Left hindlimb (tissue), 1 donor: ENCODE measurements at places on chromosomes 16 and 17.

- no peak for DNase-seq
Measured at GRCh38 chr16:77171745-77172635, 19.0 kb upstream of the MON1B start.

DNA sequence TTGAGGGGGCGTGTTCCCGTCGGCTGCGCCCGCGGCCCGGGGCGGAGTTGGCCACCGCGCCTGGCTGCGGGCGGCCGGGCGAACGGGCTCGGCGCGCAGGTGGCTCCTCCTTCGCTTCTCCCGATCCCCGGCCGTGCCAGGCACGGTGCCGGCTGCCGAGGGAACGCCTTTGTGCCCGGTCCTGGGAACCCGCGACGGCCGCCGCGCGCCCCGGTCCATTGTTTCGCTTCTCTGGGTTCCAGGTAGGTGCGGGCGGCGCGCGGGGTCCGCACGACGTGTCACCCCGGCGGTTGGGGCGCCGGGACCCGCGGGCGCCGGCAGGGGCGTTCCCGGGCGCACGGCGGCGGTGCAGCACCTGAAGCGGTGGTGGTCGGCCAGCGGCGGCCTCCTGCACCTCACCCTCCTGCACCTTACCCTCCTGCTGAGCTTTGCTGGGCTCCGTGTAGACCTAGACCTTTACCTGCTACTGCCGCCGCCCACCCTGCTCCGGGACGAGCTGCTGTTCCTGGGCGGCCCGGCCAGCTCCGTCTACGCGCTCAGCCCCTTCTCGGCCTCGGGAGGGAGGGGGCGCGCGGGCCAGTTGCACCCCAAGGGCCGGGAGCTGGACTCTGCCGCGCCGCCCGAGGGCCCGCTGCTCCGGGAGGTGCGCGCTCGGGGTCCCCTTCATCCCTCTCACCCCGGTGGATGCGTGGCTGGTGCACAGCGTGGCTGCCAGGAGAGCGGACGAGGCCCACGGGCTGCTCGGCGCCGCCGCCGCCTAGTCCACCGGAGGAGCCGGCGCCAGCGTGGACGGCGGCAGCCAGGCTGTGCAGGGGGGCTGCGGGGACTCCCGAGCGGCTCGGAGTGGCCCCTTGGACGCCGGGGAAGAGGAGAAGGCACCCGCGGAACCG, 99.9 kb downstream of the EFCAB13 start:
- DNase-seq, result peak; percentile 32

DNA sequence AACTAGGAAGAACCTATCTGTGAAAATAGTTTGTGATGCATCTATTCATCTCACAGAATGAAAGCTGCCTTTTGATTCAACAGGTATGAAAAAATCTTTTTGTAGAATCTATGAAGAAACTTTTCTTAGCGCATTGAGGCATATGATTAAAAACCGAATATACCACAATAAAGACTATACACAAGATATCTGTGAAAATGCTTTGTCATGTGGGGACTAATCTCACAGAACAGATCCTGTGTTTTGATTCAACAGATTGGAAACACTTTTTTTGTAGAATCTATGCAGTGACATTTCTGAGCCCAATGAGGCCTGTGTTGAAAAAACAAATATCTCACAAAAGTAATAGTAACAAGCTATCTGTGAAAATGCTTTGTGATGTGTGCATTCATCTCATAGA, 2247.5 kb downstream of the TP53TG3F start:
- no peak for DNase-seq

DNA sequence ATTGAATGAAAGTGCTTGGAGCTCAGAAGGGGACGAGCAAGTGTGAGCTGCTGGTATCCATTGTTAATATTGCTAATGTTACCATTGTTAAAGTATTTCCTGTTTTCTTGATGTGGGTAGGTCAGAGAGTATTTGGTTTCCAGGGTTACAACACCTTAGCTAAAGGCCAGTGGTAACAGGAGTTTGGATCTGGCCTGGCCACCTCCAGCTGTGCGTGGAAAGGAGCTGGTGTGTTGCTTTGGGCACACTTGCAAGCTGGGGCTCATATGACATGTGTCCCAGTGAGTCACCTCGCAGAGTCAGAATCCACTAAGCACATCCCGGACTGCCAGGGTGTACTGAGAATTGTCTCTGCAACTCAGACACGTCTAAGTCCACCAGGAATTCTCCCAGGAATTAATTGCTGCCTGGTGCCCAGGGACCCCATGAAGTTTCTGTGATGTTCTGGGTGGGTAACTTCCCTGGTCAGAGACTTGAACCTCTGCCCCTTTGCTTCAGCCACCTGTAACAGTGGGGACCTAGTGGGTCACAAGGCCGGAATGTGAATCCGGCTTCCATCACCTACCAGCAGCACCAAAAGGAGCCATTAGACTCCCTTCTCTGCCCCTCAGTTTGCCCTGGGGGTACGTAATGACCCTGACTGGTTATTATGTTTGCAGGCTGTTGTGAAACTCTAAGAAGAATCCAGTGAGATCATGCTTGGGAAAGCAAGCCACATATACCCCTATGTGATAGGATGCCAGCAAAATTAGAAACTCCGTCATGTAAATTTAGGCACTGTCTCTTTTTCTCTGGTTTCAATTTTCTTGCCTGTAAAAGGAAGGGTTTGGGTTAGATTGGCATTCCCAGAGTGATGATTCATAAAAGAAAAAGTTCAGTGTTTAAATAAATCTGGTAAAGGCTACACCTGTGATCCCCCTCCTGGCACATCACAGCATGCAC, 12.8 kb downstream of the SLC6A2 start:
- no peak for DNase-seq

DNA sequence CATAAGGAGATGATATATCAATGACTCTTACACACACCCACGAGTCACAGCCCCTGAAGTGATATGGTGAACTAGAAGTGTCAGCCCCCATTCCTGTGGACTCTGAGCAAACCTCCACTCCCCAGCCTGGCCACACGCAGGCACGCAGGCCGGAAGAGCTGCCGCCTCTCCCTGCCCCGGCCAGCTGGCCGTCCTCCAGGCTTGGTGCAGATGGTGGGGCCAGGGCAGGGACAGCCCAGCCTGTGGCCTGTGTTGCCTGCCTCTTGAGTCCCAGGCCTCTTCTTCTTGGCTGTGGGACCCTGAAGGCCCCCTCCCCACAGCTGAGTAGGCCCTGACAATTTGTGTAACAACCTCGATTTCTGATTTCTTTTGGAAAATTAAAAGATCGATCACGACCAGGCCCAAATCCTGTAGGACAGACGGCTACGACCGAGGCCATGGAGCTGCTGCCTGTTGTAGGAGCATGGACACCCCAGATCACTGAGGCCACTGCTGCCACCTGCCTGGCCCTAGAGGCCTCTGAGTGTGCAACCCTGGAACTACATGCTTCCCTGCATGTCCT, 10.0 kb upstream of the MPRIP start:
- DNase-seq, result peak; percentile 79

GRCh38 chr16:78503602-78504001, 404.1 kb downstream of the WWOX start:
- no peak for DNase-seq
